Stimulated activated CD8-positive, alpha-beta memory T cell treated with anti-CD3 and anti-CD28 coated beads, Interleukin-4, amount 100 ng/mL, for 1 hour (primary cell): ENCODE measurements at places on chromosomes 2 and 18.

- DNase-seq: no peak
These were observed 89.3 kb downstream of the ACVR1 start for GRCh38 chr2:157786663-157787363.

GRCh38 chr2:230156782-230157699 is 62.7 kb downstream of the SP110 start:
- no peak for DNase-seq

DNA sequence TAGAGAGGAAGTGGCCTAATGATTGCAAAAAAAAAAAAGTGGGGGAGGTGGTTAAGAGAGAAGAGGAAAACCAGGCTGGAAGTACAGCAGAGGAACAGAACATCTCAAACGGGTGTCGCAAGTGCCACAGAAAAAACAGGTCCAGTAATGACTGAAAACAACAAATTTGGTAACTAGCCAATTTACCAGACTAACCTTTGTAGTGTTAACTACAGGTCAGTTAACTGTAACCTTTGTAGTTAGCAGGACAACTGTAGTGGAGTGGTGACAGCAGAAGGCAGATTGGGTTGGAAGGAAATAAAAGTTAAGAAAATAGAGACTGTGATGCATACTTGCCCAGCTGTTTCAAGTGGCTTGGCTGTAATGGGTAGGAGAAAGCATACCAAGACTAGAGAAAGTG is 91.4 kb upstream of the CHST9 start:
- DNase-seq: no peak

DNA sequence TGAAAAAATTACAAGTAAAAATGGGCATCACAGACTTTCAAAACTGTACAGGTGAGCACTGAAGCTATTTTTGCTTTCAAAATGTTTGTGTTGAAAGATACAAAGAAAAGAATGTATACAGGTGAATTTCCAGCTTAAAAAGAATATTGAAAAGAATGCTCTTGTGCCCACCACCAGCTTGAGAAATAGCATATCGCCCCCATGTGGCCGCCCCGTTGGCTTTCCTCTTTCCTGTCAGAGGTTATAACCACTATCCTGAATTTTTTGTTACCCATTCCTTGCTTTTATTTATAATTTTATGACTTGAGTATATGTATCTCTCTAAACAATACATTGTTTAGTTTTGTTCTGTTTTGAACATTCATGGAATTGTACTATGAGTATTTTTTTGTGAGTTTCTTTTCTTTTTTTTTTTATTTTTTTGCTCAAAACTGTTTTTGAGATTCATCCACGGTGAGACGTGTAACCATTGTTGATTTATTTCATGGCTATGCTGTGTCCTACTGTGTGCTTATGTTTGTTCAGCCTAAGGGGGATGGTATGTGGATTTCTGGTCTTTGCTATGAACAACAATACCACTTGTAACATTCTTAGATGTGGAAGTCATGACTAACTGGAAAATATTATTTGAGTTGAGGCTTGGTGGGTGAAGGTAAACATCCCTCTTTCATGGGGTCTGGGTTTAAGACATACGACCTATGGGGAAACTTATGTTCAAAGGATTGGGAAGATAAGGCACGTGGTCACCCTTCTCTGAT is 11.6 kb downstream of the TRPM8 start:
- DNase-seq: no peak

DNA sequence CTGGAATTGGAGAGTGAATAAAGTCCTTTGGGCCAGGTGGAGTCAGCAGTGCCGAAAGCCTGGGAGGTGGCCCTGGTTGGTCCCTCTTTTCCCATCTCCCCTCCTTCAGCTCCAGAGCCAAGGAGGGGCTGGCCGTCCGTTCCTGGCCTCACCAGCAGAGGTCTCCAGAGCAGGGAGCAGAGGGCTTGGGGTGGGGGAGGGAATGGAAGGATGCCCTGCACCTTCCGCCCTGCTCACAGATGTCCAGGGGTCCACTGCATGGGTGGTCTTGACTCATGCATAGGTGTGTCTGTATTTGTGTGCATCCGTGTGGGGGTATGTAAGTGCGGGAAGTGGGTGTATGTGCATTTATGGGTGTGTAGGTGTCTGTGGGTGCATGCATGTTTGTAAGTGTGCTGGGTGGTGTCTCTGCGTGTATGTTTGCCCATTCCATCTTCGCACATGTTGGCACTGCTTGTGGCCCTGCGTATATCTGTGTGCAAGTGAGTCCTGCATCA is 201.8 kb downstream of the ZFP36L2 start:
- no peak for DNase-seq

- DNase-seq: no peak
These were observed 96.0 kb downstream of the HNMT start for GRCh38 chr2:138060301-138060635.

- DNase-seq: no peak
These were observed 55.9 kb downstream of the ALK start for GRCh38 chr2:29865512-29865911.

- no peak for DNase-seq
These were observed 153.3 kb upstream of the NDUFV2 start for GRCh38 chr18:8949206-8949605.

- DNase-seq: no peak
These were observed 218.7 kb upstream of the PIEZO2 start for GRCh38 chr18:11368020-11368419.

DNA sequence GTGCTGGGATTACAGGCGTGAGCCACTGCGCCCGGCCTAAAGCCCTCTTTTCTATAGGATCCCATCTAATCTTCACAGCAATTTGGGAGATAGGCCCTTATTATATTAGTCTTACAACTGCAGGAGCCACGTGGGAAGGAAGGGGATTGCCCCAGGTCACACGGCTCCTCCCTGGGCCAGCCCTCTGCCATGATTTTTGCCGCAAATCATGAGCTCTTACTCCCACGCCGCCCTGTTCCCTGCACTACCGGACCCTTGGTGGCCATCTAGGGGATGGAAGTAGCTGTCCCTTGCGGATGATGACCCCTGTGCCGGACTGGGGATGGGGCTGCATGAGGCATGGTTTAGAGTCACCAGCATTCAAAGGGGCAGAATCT is 28.4 kb upstream of the PTMA start:
- DNase-seq: no peak
